ENCODE measurements at places on chromosomes 5 and 9. TPM values are rescaled to one million over a fixed set of nuclear protein-coding genes. Genes with fewer than 3 reads are reported as not detected.

DNA sequence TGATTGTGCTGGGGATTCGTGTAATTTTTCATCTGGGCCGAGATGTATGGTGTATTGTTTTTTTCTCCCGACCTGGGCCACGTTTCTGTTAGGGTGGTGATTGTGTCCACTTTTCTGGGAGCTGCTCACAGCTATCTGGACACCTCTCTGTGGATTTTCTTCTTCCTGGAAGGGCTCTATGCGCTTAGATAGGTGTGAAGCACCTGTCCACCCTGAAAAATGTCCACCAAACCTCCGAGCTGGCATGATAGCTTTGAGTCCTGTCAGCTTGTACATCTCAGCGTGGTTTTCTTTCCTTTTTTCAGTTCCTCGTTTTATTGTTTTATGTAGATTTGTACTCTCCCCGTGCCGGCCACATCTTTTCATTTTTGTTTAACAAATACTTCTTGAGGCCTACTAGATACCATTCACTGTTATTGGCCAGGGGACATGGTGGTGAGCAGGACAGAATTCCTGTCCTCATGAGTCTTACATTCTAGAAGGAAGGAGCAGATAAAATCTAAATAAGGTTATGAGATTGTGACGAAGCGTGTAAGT lies 1.1 kb downstream of the UGCG start:
- no peak for DNase-seq
- H3K36me3 ChIP-seq: no peaks in the 10 kb centered on the region
- H3K4me1 ChIP-seq: peaks cover 35% of the 10 kb centered on the region

DNA sequence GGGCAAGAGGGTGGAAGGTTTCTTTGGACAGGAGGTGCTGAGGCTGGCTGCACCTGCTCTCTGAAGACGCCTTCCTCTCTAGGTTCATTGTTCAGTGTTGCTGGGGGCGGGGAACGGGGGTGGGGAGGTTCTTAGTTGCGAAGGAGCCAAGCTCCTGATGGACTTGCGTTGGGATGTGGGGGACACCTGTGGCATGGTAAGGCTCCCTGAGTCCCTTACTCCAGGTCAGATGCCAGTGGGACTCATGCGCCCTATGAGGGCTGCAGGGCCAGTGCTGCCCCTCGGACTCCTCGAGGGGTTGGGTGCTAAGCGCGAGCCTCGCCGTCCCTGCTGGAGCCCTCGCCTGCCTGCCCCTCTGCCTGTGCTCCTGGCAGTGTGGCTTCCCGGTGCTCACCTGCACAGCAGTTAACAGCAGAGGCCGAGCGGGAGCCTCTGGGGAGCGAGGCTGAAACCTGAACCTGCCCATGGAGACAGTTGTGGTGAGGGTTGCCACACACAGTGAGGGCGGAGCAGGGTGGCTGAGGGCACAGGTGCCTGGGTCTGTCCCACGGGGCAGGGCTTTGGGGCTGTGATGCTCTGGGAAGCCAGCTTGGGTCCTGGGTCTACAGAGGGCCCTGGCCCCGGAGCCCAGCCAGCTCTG lies 5.5 kb downstream of the RNU6ATAC start:
- H3K27ac ChIP-seq: no peak overlapping the region
- no peak for DNase-seq
- no peaks in the 10 kb centered on the region for H3K27me3 ChIP-seq
- H3K4me1 ChIP-seq: no peaks in the 10 kb centered on the region
- no peak overlapping the region for H3K4me3 ChIP-seq

DNA sequence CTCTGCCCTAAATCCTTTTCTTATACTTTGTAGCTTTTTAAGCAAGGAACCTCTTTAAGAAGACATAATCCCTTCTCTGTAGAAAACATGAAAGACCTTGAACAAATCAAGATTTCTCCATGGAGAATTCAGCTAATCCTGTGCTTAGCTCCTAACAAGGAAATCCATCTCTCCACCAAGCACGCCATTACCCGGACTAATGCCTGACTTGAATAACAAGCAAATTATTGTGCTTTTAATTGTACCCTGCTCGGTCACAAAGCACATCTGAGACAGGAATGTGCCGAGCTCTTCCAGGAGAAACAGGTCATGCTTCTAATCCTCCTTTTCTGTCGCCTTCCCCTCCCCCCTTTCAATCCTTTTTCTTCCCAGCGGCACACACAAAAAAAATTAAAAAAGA lies 141.3 kb downstream of the PSAT1 start:
- H3K27me3 ChIP-seq: peaks cover 6% of the 10 kb centered on the region
- no peak for DNase-seq
- no peak overlapping the region for H3K27ac ChIP-seq
- no peaks in the 10 kb centered on the region for H3K36me3 ChIP-seq
- no peaks in the 10 kb centered on the region for H3K4me1 ChIP-seq

DNA sequence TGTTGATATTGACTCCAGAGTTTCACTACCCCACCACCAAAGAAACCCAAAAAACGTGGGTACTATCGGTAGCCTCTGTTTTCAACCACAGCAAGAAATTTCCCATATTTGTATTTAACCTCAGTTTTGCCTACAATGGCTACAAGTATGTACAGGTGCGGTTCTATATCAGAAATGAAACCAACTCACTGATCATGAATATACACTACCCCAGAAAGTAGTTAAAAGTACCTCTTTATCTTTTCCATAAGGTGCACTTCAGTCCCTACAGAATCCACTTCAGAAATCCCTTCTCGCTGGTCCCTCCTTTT lies 140.6 kb upstream of the SLC12A2 start:
- no peak overlapping the region for H3K27ac ChIP-seq
- H3K36me3 ChIP-seq: no peaks in the 10 kb centered on the region
- no peak for DNase-seq
- no peak overlapping the region for H3K4me3 ChIP-seq

DNA sequence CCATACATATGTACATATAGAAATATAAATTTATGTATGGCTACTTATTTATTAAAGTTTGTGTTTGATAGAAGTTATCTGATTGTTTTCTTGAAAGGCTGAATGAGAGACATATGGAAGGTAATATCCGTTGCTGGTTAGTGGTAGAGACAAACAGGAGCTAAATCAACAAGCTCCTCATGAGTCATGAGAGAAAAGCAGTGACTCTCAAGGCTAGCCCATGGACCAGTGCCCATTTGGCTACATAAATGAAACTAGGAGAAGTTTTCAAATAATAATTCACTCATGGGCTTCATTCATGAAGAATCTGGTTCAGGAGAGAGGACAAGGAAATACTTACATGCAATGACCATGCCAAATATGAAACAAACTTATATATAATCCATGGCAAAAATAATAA lies 504.5 kb upstream of the ITGA1 start:
- H3K4me1 ChIP-seq: no peaks in the 10 kb centered on the region
- DNase-seq: no peak
- H3K27me3 ChIP-seq: no peaks in the 10 kb centered on the region
- no peaks in the 10 kb centered on the region for H3K36me3 ChIP-seq
- no peak overlapping the region for H3K27ac ChIP-seq

- peaks cover 6% of the 10 kb centered on the region for H3K4me1 ChIP-seq
- no peaks in the 10 kb centered on the region for H3K27me3 ChIP-seq
- H3K4me3 ChIP-seq: no peak overlapping the region
- H3K36me3 ChIP-seq: peaks cover 1% of the 10 kb centered on the region
Measured at GRCh38 chr9:77820293-77820954, 172.3 kb upstream of the GNA14 start.

Gene CAMK4
- 0.30 TPM for polyA plus RNA-seq

DNA sequence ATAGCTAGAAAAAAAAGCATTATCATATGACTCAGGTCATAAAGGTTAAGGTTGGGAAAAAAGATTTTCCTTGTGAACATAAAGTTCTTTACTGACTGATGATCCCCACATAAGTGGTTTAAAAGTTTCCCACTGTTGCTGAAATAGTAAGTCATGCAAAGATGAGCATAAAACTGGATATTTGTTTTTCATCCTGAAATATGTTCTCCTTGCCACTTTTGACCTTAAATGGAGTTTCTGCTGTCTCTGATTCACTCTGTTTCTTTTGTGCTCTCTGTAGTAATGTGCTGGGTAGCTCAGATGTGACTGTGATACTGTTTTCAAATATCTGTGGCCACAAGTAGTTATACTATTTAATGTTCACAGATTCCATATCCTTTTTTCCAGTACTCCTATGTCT lies 162.5 kb upstream of the GAS1 start:
- H3K27ac ChIP-seq: no peak overlapping the region
- DNase-seq: no peak
- peaks cover 22% of the 10 kb centered on the region for H3K4me1 ChIP-seq
- no peaks in the 10 kb centered on the region for H3K27me3 ChIP-seq

Gene SFXN1
- 57.1 TPM for polyA plus RNA-seq

GRCh38 chr9:137311171-137311985 lies 9.3 kb upstream of the NRARP start:
- no peaks in the 10 kb centered on the region for H3K36me3 ChIP-seq
- peak overlapping the region; percentile 59 for H3K27ac ChIP-seq
- no peak overlapping the region for H3K4me3 ChIP-seq
- DNase-seq: no peak
- peaks cover 24% of the 10 kb centered on the region for H3K4me1 ChIP-seq

Gene IL31RA
- polyA plus RNA-seq: 6.7 TPM

GRCh38 chr9:137688725-137689124 lies 69.9 kb downstream of the EHMT1 start:
- H3K27ac ChIP-seq: no peak overlapping the region
- H3K36me3 ChIP-seq: peaks cover 6% of the 10 kb centered on the region
- no peaks in the 10 kb centered on the region for H3K4me1 ChIP-seq
- H3K4me3 ChIP-seq: no peak overlapping the region
- DNase-seq: no peak
- H3K27me3 ChIP-seq: no peaks in the 10 kb centered on the region

DNA sequence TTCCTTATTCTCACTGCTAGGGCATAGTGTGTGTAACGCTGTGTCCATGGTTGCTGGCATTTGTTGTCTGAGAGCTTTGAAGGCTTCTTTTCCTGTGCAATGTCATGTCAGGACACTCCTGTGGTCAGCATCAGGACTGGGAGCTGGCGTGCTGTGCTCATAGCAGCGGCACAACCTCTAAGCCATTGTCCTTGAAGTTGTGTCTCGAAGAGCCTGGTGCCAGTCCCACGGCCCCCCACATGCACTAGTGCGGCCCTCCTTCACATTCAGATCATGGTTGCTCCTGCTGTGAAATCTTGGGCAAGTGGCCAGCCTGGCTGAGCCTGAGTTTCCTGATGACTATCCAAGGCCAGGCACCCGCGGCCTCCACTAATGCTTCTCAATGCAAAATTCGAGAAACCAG lies 32.4 kb downstream of the PDZD2 start:
- no peaks in the 10 kb centered on the region for H3K36me3 ChIP-seq
- DNase-seq: no peak
- H3K4me1 ChIP-seq: no peaks in the 10 kb centered on the region
- no peaks in the 10 kb centered on the region for H3K27me3 ChIP-seq
- H3K27ac ChIP-seq: no peak overlapping the region

DNA sequence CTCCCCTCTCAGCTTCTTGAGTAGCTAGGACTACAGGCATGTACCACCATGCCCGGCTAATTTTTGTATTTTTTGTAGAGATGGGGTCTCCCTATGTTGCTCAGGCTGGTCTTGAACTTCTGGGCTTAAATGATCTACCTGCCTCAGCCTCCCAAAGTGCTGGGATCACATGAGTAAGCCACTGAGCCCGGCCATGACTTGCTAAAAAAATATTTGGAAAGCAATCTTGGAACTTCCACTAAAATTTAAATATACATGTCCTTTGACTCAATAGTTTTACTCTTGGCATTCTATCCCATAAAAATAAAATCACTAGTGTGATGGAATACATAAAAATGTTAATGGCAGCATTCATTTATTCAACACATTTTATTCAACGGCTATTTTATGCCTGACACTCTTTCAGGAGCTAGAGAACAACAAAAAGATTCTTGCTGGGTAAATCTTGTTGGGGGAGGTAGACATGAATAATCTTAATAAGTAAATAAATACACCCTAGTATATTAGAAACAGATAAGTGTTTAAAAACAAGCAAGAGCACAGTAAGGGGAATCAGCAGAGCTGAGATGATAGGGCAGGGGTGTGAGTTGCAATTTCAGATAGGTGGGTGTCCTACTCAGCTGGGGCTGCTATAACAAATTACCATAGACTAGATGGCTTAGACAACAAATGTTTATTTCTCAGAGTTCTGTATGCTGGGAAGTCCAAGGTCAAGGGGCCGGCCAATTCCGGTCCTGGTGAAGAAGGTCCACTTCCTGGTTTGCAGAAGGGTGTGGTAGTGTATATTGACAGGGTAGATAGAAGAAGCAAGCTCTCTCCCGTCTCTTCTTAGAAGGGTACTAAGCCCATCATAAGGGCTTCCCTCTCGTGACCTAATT lies 50.7 kb downstream of the KCNV2 start:
- H3K27me3 ChIP-seq: no peaks in the 10 kb centered on the region
- H3K27ac ChIP-seq: no peak overlapping the region
- no peak for DNase-seq
- peaks cover 10% of the 10 kb centered on the region for H3K36me3 ChIP-seq
- H3K4me1 ChIP-seq: no peaks in the 10 kb centered on the region

Gene CCL28
- 2.2 TPM for polyA plus RNA-seq

DNA sequence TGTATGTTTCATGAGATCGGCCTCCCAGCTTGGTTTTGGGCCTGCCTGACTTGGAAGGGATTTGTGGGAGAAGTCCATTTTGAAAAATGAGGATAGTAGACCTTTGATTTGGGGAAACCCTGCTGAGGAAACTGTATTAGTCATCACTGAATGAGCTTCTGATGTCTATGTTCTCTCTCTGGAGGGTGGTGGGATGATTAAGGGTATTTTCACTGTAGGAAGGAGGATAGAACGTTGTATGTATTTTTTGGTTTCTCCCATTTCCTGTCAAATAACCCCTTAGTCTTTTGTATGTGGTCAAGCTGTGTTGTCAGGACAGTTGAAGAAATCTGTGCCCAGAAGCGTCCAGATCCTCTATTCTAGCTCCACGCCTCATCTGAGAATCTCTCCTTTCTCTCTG lies 151.9 kb downstream of the INSYN2B start:
- DNase-seq: no peak
- no peak overlapping the region for H3K27ac ChIP-seq
- peaks cover 3% of the 10 kb centered on the region for H3K4me1 ChIP-seq

Gene FAM81B
- polyA plus RNA-seq: not detected

Gene F2RL2
- not detected for polyA plus RNA-seq

DNA sequence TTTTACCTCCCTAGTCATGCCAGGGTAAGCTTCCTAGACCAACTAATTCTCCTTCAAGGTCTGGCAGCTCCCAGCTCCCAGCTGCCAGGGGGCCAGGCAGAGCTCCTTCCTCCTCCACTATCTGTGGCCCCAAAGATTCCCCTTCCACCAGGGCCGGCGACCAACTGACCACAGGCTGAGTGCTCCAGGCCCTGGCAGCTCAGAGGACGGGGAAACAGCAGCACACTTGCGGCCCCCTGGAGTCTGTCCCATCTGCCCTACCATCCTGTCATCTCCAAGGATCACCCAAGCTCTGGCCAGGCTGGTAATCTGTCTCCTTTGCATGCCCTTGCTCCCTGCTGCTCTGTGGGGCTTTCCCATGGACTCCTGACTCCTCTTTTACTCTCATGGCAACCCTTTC lies 31.2 kb upstream of the BASP1 start:
- H3K4me3 ChIP-seq: no peak overlapping the region
- H3K27me3 ChIP-seq: no peaks in the 10 kb centered on the region
- no peak overlapping the region for H3K27ac ChIP-seq
- H3K4me1 ChIP-seq: peaks cover 53% of the 10 kb centered on the region
- no peak for DNase-seq

Gene SLC6A3
- not detected for polyA plus RNA-seq

Measured in keratinocyte (primary cell).